ENCODE measurements at places on chromosomes 16 and 17.

GRCh38 chr16:56282451-56282850, 91.2 kb downstream of the GNAO1 start:
- DNase-seq = no peak

DNA sequence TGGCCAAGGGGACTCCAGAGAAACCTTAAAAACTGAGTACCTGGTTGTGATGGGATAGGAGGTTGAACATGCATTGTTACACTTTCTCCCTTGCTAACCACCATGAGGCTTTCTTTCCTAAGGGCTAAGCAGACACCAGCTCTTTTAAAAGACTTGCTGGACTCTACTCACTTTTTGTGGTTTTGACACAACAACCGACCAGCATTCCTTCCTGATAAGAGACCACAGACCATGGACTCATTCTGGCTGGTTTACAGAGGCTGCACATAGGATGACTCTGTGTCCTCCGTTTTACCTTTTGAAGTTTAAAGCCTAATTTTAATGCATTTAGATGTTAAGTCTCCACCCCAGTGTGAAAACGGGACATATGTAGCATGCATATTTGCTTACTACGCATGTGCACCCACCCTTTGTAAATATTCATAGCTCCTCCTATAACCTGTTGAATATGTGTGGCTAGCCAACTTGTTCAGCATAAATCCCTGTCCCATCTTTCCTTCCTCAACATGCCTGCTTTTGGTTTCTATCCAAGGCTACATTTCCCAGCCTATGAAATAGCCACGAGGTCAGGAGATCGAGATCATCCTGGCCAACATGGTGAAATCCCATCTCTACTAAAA, 475.9 kb downstream of the GRIN2A start:
- DNase-seq = no peak

DNA sequence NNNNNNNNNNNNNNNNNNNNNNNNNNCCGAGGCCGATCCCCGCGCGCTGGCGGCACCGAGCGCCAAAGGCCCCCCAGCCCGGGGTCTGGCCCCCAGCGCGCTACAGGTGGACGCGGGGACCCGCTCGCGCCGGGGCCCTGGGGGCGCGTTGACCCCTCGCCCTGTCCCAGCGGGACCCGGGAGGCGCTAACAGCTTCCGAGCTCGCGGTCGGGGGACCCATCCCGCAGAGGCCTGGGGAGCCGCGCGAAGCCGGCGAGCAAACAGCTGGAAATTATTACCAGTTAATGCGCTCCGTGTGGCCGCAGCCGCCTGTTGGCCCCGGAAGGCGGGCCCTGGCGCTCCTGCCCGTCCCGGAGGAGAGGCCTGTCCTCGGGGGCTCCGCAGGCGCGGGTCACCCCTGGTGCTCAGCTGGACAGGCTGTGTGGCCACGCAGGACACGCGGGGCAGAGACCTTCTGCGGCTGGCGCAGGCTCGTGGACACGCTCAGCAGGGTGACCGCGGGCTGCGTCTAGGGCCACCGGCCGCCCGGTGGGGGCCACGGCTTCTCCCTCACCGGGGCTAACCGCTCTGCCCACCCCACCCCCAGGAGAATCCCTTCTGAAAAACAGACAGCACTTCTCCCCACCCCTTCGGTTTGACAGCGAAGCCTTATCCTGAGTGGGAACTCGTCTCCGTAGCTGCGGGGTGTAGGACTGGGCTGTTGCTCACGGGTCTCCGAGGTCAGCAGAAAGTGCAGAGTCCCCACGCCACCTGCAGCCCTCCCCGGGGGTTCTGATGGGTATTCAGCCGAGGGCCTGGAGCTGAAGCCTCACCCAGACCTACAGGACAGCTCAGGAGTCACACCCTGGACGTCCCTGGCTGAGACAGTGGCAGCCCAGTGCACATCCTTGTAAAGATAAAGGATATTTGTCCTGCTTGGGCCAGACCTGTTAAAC, 138.7 kb upstream of the RPH3AL start:
- no peak for DNase-seq

- DNase-seq = no peak
These were observed 5.0 kb downstream of the NFE2L1 start for GRCh38 chr17:48052956-48053757.

DNA sequence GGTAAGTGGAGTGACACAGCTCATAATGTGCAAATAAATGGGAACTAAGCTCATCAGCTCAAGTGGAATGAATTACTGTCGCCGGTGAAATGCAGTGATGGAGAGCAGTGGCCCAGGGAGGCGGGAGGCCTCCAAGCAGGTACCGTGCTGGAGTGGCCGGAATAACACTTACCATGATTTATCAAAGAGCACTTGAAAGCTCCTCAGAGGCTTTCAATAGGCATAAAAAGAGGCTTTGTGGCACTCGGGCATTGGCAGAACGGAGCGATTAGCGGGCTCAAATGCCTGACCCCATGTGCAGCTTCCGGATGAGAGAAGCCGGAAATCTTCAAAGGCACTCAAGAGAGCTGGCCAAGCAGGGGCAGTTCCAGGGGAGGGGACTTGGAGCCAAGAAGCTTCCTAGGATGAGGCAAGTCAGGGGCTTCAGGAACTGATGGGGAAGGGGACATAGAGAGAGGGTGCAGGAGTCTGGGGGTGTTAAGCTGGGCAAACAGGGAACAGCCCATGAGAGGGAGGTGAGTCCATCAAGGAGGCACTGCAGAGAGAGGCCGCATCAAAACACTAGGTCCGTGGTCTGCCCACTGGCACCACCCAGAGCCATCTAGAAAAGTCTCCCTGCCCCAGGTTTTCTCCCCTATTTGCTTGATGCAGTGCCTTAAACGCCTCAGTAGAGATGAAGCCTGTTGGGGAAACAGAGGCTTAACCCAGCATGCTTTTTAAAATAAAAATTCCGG, 144.0 kb upstream of the IRX6 start:
- no peak for DNase-seq

GRCh38 chr17:77165577-77165976, 24.8 kb downstream of the SEC14L1 start:
- DNase-seq = no peak
